Stimulated activated CD8-positive, alpha-beta memory T cell treated with anti-CD3 and anti-CD28 coated beads, Interleukin-4, amount 100 ng/mL, for 48 hours (primary cell): ENCODE measurements at places on chromosomes 6 and 20.

DNA sequence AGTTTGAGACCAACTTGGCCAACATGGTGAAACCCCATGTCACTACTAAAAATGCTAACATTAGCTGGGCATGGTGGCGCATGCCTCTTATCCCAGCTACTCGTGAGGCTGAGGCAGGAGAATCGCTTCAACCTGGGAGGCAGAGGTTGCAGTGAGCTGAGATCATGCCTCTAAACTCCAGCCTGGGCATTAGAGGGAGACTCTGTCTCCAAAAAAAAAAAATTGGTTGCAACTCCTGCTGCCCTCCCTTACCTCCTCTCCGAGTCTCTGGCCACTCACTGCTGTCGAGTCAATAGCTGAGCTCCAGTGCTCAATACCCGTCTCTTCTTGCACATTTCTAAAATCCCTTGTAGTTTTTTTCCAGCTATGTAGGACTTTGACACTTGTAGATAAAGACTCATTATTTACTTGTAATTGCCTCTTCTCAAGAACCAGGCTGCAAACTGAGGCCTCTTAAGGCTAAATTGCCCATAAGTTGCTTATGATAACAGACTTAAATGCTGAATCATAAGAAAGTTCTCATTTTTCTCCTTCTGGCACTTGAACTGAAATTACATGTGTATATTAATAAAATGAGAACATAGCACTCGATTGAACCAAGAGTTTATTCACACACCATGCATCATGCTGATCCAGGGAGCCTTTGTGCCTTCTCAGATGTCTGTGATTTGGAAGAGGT is 13.8 kb downstream of the HECA start:
- DNase-seq = no peak

DNA sequence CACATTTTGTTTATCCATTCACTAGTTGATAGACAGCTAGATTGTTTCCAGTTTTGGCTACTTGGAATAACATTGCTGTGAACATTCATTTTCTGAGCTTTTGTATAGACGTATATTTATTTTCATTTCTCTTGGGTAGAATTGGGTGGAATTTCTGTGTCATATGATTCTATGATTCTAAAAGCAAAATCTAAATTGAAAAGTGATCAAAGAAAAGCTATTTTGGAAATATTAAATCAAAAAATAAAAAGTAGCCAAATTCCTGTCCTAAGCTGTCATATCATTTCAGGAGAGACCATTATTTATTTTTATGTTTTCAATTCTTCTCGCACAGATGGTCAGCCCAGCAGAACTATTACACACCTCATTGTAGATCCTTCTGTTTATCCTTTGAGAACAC is 229.2 kb downstream of the COL12A1 start:
- no peak for DNase-seq

- peak; percentile 26 for DNase-seq
Observed at GRCh38 chr6:106574741-106575458, 54.4 kb downstream of the RTN4IP1 start.

- DNase-seq = no peak
Observed at GRCh38 chr6:163741743-163742363, 327.3 kb downstream of the QKI start.

GRCh38 chr6:46948699-46949098 is 27.0 kb upstream of the ADGRF5 start:
- no peak for DNase-seq

- no peak for DNase-seq
Observed at GRCh38 chr6:46773201-46773855, 19.9 kb upstream of the MEP1A start.

GRCh38 chr6:14706378-14706929 is 539.4 kb upstream of the JARID2 start:
- DNase-seq = peak; percentile 87

DNA sequence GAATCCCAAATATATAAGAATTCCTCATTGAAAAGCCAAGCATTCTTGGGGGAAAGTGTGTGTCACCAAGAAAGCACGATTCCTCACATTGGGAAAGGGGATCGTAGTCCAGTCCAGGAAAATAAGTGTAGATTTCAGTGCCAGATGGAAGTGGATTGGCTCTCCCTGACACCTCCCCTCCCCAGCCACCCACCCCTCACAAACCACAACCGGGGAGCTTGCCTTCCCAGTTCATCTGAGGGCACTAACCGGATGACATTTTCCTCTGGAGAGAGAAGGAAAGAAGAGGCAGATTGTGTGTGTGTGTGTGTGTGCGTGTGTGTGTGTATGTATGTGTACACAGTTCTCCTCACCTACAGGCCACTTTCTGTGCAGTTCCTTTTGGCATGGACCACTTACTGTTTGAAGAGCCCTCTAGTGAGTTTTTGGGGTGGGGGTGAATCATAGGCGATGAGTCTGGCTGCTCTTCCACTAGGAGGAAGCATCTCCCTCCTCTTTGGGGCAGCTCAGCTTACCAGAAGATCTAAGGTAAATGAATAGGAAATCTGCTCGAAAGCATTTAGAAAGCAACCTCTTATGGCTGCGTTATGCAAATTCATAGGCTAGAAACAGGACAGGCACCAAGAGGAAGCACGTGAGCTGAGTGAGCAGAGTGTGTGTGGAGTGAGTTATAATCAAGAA is 20.8 kb downstream of the DAAM2 start:
- DNase-seq = no peak

DNA sequence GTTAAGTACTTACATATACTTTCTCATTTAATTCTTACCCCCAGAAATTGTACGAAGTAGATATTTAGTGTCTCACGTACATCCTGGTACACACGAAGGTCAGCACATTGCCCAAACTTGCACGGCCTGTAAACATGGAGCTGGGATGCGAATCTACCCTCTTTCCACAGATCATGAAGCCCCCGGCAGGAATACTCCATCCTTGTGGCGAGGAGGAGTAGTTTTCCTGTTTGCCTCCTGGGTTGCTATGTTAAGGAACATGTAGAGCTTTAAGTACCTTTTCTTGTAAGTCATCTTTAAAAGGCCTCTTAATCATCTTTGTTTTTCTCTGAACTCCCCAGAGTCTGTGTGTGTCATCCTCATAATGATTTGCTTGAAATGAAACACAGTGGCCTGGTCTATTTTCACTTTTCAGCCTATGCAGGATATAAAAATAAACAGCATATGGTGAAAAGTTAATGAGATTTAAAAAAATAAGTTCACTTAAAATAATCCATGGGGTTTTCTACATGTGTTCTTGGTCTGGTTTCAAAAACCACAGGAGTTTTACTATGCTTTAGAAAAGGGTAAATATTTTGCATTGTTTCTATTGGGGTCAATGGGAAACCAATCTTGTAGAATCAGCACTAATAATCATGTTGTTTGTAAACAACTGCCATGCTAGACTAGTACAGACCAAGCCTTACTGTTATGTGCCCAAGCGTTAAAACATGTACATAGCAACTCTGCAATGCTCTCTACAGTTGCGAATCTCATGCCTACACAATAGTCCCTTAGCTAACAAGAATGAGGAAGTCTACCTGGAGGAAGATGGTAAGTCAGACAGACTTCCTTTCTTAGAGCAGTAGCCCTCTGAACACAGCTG is 9.3 kb upstream of the ARID1B start:
- no peak for DNase-seq

- no peak for DNase-seq
Observed at GRCh38 chr6:2797564-2798031, 32.4 kb downstream of the WRNIP1 start.

DNA sequence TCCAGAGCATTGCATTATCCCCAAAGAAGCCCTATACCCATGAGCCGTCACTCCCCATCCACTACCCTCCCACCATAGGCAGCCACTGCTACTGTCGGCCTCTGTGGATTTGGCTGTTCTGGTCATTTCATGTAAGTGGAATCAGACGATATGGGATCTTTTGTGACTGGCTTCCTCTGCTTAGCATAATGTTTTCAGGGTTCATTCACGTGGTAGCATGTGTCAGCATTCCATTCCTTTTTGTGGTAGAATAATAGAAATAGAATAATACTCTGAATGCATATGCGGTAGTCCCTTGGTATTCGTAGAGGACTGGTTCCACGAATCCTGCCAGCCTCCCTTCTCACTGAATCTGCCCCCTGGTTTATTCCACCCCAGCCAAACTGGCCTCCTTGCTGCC is 402.6 kb upstream of the SULF2 start:
- DNase-seq = no peak

DNA sequence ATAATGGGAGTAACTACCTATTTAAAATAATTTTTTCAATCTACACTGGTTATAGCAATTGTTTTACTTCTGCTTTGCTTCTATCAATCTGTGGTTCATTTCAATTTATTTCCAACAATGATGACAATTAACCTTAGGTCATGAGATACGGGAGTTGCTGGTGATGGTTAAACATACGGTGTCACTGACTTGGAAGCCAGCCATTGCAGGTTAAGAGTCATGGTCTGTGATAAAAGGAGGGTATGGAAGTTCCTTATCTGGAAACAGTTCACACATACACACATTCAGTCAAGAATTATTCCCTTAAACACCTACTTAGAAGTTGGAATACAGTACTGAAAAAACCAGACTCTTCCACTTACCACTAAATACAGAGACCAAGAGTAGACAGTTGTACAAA is 180.0 kb downstream of the KIF16B start:
- DNase-seq = no peak

DNA sequence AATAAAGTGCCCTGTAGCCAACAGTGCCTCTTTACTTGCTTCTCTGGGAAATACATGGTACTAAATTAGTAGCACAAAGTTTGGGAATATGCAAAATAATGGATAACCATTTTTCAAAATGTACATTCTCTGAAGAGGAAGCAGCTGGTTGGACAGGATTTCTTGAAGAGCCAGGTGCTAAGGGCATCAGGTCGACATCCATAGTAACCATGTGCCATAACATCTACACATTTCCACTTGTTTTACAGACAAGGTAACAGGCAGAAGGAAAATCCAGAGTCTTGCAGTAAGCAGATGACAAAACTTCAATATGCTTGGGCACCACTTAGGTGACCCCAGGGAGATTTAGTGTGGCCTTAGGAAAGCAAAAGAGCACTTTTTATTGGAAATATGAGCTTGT is 36.5 kb upstream of the SMIM28 start:
- no peak for DNase-seq

DNA sequence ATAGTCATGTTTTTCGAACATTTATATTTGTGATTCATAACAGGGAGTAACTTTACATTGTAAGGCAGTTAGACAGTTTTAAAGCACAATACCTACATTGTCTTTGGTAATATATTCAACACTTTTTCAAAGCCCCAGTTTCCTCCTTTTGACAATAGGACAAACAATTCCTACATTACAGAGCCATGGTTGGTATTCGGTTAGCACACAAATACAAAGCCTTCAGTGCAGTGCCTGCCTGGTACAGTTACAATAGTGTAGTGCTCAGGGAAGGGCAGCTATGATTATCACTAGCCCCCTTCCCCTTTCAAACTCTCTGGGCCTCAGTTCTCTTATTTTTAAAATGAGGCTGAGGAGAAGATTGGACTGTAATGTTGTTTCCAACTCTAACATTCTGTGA is 207.8 kb downstream of the TPBG start:
- no peak for DNase-seq

GRCh38 chr20:45041464-45042337 is 59.2 kb downstream of the KCNS1 start:
- no peak for DNase-seq

- no peak for DNase-seq
Observed at GRCh38 chr6:129677620-129678325, 32.2 kb downstream of the ARHGAP18 start.

GRCh38 chr6:112936504-112936903 is 589.4 kb downstream of the RFPL4B start:
- no peak for DNase-seq

GRCh38 chr20:35018590-35019371 is 63.1 kb downstream of the MYH7B start:
- DNase-seq = peak; percentile 7

DNA sequence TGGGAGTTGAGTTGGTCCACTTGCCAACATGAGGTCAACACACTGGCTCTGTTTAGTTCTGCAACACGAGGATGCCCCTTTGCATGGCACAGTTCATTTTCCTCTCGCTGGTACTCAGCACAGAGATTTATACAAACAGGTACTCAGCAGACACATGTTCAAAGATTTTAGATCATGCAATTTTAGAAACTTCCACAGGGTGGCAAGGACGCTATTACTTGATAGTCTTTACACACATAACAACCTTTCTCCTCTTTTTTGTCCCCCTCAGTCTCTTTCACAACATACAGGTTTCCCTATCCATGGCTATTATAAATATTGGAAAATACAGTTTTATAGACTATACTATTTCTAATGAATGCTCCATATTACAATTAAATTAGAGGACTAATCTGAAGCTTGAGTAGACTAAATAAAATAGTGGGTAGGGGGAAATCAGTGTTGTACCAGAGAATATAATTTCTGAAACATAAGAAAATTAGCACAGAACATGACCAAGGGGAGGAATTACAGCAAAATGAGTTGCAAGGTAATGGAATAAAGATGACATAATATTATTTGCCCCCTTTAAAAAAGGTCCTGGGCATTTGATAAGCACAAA is 331.8 kb upstream of the BTBD3 start:
- no peak for DNase-seq

DNA sequence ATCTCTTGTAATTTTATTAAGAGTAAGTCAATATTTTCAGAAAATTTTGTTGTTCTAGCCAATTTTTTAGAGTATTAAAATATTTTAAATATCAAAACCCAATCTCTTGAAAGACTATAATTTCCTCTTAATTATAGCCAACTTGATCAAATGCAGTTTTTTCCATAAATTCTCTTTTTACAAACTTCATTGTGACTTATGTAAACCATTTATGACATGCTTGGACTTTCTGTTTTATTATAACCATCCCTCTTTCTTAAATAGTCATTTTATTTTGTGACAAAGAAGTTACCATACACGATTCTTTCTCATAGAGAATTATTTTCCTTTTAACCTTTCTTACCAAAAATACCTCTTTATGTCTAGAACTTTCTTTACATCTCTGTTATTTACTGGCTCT is 1075.5 kb downstream of the KHDRBS2 start:
- no peak for DNase-seq

- peak; percentile 87 for DNase-seq
Observed at GRCh38 chr20:38221119-38221589, 39.4 kb downstream of the KIAA1755 start.

- DNase-seq = no peak
Observed at GRCh38 chr6:130457605-130458004, 91.8 kb downstream of the TMEM200A start.

GRCh38 chr20:23641936-23642751 is 4.4 kb upstream of the CST3 start:
- DNase-seq = no peak

GRCh38 chr6:32107406-32107805 is 1.7 kb downstream of the TNXB start:
- DNase-seq = no peak

DNA sequence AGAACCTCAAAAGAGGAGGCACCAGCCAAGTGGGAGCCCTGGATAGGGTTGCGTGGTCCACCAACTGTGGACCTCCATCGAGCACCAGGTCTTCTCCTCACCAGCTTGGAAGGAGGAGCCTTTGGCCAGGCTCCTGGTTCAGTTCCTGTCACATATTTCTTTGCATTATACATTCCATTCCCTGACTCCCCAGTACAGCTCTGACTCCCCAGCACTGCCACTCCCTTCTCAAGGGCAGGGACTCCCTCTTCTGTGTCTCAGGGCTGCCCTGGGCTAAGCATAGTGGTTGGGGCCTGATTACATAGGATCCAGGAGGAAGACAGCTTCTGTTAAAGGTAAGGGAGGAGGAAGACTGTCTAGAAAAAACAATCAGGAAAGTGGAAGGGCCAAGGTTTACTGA is 91.1 kb downstream of the MRPL14 start:
- DNase-seq = no peak

GRCh38 chr6:166025149-166025898 is 142.3 kb downstream of the TBXT start:
- no peak for DNase-seq

- DNase-seq = no peak
Observed at GRCh38 chr6:163897030-163897429, 482.5 kb downstream of the QKI start.

- DNase-seq = no peak
Observed at GRCh38 chr6:160795721-160796120, 93.7 kb downstream of the PLG start.
